ENCODE measurements at places on chromosomes 16 and 17. TPM values are rescaled to one million over a fixed set of nuclear protein-coding genes. Genes with fewer than 3 reads are reported as not detected.

GRCh38 chr16:85005285-85006069 lies 5.9 kb downstream of the ZDHHC7 start:
- peak; percentile 88 for DNase-seq

- no peak for DNase-seq
Measured at GRCh38 chr17:6098823-6099180, 28.6 kb downstream of the WSCD1 start.

GRCh38 chr17:2939714-2940351 lies 123.6 kb downstream of the OR1D5 start:
- no peak for DNase-seq

- DNase-seq, result peak; percentile 68
Measured at GRCh38 chr17:57955183-57955931, at the start of gene CUEDC1. TSS of gene CUEDC1 (minus strand) at chr17:57955412. CDS start at chr17:57885564, 69,848 bp downstream.

Gene TIMP2
- 64.5 TPM for total RNA-seq

DNA sequence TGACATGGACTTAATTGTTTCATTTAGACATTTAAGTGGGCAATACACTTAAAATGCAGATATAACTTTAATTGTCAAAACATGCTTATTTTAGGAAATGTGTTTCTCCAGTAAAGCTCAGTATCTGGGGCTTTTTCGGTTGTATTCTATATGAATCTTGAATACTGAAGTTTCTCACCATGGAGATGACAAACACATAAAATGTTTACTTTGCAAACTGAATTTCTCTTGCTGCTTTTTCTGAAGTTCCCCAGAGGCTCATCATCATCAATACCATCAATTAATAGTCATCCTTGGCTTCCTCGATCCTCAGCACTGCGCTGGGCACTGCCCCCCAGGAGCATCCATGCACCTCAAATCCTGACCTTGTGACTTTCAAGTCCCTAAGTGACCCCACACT lies 227.3 kb downstream of the WWOX start:
- DNase-seq, result no peak

DNA sequence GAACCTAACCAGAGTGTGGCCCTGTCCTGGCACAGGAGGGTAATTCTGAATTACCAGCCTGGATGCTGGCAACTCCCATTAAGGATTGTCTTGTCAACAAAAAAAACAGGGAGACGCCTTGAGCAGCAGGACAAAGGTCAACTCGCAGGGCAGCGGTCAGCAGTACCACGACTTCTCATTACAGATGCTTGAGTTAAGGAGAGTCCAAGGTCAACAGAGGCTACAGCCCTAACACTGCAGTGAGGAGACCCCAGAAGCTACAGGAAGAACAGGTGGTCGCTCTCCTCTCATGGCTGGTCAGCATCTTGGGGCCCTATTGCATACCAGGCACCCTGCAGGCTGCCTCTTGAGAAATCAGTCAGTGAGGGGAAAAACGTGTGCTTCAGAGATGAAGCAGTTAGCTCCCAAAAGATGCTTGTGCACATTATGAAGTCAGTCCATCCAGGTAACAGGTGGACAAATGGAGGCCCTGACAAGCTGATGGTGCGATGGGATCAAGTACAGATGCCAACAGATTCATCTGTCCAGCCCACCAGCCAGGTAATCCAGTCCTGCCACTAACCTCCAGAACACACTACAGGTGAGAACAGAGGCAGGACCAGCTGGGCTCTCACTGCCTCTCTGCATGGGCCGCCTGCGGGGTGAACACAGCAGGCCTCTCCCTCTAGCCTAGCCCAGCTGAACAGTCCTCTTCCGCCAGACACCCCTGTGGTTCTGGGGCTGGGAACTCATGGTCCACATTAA lies 4.2 kb downstream of the CSNK1D start:
- no peak for DNase-seq

GRCh38 chr17:48052956-48053757 lies 5.0 kb downstream of the NFE2L1 start:
- peak; percentile 74 for DNase-seq

DNA sequence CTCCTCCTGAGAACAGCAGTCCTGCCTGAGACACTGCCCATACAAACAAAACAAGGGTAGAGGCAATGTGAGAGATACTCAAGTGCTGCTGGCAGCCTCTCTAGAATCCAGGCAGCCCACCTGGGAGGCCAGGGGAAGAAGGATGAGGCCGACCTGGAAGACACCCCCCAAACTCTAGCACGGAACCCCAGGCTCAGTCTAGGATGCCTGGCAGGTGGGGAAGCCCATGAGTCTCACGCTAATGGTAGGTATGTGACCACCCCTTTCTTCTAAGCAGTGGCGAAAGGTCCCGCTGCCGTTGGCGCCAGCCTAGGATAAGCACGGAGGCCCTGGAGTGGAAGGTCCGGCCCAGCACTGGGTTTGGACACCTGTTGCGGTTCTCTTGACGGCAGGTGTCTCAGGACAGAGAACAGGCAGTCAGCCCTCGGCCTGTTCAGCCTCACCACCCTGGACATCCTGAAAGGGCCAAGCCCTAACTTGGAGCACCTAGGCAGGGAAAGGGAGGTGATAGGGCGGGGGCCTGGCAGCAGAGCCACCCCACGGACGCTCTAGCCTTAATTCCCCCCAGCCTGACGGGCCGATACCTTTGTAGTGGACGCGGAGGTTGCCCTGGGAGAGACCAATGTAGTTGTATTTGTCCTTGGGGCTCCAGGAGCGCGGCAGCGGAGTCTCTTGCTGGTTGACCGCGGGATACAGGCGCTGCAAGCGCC lies 487 bp downstream of the RANBP10 start:
- DNase-seq, result peak; percentile 12

Gene CA5A
- 0.72 TPM for total RNA-seq

GRCh38 chr17:45131616-45132319 lies 547 bp downstream of the PLCD3 start:
- DNase-seq, result peak; percentile 49

- DNase-seq, result no peak
Measured at GRCh38 chr17:8012996-8013640, 10.7 kb downstream of the GUCY2D start.

- DNase-seq, result no peak
Measured at GRCh38 chr17:74815550-74816370, 39.6 kb upstream of the NAT9 start.

GRCh38 chr17:30378241-30378824 lies 394 bp upstream of the CPD start:
- DNase-seq, result no peak

DNA sequence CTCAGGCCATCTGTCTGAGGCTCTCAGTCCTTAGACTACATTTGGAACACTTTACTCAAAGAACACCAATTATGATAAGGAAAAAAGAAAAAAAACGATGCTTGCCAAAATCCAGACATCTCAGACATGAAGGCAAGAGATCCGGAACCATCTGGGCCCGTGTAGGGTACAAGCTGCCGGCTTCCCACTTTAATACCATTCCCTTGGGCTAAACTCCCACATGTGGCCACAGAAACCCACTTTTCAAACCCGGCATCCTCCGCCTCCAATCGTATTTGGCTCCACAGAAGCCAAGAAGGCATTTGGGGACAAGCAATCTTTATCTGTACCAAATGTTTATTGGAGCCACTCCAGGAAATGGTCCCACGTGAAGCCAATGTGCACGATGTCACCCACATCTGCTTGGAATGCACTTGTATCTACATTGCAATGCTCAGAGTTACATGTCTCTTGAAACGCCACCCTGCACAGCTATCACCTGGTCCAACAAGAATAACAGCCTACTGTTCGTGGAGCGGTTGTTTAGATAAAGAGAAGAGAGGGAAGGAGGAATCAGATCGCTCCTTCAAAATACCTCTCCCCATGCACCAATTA lies 33.5 kb downstream of the XYLT1 start:
- DNase-seq, result peak; percentile 9

Gene PYDC1
- total RNA-seq, result not detected

Gene KLHL11
- total RNA-seq, result 31.5 TPM

Data from umbilical cord (tissue), 2 donors.